ENCODE measurements at places on chromosomes 6 and 20. TPM values are rescaled to one million over a fixed set of nuclear protein-coding genes. Genes with fewer than 3 reads are reported as not detected.

- H3K27me3 ChIP-seq, result no peaks in the 10 kb centered on the region
- no peak overlapping the region for H3K4me3 ChIP-seq
- no peak overlapping the region for H3K27ac ChIP-seq
- no peaks in the 10 kb centered on the region for H3K4me1 ChIP-seq
- H3K36me3 ChIP-seq, result peaks cover 25% of the 10 kb centered on the region
- DNase-seq, result no peak
Measured at GRCh38 chr6:147384029-147384428, 124.5 kb upstream of the SAMD5 start.

GRCh38 chr20:50133474-50134217 is 19.9 kb downstream of the PEDS1 start:
- H3K36me3 ChIP-seq, result peaks cover 36% of the 10 kb centered on the region
- no peak overlapping the region for H3K27ac ChIP-seq
- H3K27me3 ChIP-seq, result no peaks in the 10 kb centered on the region
- no peak for DNase-seq

Gene UNC5CL
- 1.1 TPM for total RNA-seq

DNA sequence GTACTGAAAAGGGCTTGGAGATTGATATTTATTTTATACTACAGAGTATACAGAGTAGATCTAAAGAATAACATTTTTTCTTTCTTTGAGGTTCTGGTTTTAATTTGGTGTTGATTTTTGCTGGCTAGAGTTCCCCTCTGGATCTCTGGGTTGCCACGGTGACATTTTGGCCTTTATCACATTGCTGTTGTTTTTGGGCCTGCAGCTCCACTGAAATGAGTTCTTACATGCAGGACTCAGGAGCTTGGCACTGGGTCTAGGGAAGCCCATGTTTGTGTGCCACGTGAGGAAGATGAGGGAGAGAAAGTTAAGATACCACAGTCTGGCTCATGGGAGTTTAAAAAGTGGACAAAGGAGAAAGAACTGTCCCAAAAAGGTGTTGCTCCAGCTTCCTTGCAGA is 7.4 kb upstream of the TFAP2C start:
- DNase-seq, result no peak
- no peaks in the 10 kb centered on the region for H3K36me3 ChIP-seq
- peaks cover 19% of the 10 kb centered on the region for H3K27me3 ChIP-seq
- no peak overlapping the region for H3K27ac ChIP-seq

DNA sequence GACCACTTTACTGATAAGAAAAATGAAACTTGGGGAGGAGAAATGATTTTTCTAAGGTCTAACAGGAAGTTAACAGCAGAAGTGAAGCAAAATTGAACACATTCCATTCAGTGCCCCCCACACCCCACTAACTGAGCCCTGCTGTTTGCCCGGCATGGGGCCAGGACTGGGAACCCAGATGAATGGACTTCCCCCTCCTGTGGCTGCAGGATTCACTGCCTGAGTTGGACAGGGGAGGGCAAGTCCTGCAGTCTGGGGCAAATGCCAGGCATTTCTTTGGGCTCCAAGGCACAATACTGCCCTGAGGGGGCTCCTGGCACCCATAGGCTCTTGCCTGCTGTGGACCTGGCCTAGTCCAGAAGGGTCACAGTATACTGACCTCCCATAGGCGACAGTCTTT is 28.3 kb downstream of the FYN start:
- H3K27me3 ChIP-seq, result no peaks in the 10 kb centered on the region
- H3K4me1 ChIP-seq, result peaks cover 11% of the 10 kb centered on the region
- peak; percentile 32 for DNase-seq
- H3K36me3 ChIP-seq, result peaks cover 43% of the 10 kb centered on the region
- no peak overlapping the region for H3K27ac ChIP-seq

GRCh38 chr6:107124934-107125348 is 9.6 kb upstream of the BEND3 start:
- no peaks in the 10 kb centered on the region for H3K36me3 ChIP-seq
- H3K27ac ChIP-seq, result no peak overlapping the region
- no peak overlapping the region for H3K4me3 ChIP-seq

DNA sequence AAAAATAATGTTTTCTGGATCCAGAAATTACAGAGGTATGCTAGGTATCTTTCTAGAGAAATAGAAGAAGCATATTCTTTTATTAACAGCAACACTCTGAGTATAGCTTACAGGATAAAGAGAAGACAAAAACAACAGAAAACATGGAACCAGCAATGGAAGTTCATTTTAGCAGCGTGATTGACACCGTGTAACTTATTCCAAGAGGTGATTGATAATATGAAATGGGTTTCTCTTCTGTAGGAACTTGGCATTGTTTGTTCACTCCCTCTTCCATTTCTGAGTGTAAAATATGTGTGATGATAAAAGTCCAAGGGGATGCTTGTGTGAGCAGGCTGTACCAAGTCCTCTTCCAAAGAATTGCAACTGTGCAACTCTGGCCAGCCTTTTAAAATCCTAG is 303.0 kb downstream of the COL12A1 start:
- no peaks in the 10 kb centered on the region for H3K27me3 ChIP-seq
- no peaks in the 10 kb centered on the region for H3K4me1 ChIP-seq
- no peak for DNase-seq
- no peaks in the 10 kb centered on the region for H3K36me3 ChIP-seq

DNA sequence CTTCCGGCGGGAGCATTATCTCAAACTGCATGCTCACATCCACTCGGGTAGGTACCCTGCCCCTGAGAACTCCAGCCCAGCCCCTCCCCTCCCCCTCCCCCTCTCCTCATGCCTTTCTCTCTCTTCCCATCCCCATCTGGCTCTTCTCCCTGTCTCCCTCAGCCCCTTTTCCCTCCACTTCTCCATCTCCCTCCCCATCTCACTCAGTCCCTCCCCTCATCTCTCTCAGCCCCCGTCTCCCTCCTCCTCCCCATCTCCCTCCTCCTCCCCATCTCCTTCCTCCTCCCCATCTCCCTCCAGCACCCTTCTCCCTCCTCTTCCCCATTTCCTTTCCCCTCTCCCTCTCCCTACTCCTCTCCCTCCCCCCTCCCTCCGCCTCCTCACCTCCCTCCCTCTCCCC is 27.3 kb upstream of the CHMP4B start:
- no peak for DNase-seq
- peaks cover 32% of the 10 kb centered on the region for H3K4me1 ChIP-seq
- no peaks in the 10 kb centered on the region for H3K27me3 ChIP-seq
- peaks cover 5% of the 10 kb centered on the region for H3K36me3 ChIP-seq
- H3K4me3 ChIP-seq, result no peak overlapping the region

Gene GPR6
- not detected for total RNA-seq

DNA sequence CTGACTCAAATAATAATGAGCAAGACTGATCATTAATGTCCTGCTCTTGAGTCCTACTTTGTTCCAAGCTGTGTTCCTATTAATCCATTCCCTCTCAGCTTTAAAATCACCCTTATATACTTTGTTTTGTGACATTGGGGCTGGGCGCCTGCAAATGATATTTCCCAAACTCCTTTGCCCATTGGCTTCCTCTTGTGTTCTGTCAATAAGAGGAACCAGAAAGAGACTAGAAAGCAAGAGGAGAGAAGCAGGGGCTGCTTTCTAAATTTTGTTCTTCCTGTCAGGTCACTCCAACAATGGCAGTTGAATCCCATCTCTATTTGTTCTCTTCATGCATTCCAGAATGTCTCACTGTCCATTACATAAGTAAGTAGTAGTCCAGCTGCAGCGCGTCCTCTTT is 21.6 kb upstream of the TRIM27 start:
- H3K27me3 ChIP-seq, result no peaks in the 10 kb centered on the region
- H3K4me3 ChIP-seq, result no peak overlapping the region
- H3K27ac ChIP-seq, result no peak overlapping the region
- DNase-seq, result no peak
- no peaks in the 10 kb centered on the region for H3K36me3 ChIP-seq

- no peak for DNase-seq
- peaks cover 41% of the 10 kb centered on the region for H3K36me3 ChIP-seq
- H3K27ac ChIP-seq, result no peak overlapping the region
Measured at GRCh38 chr6:144728804-144729203, 443.7 kb downstream of the UTRN start.

Gene BNIP5
- total RNA-seq, result not detected

Gene OSTM1
- 25.5 TPM for total RNA-seq

Gene HUS1B
- total RNA-seq, result 1.8 TPM

DNA sequence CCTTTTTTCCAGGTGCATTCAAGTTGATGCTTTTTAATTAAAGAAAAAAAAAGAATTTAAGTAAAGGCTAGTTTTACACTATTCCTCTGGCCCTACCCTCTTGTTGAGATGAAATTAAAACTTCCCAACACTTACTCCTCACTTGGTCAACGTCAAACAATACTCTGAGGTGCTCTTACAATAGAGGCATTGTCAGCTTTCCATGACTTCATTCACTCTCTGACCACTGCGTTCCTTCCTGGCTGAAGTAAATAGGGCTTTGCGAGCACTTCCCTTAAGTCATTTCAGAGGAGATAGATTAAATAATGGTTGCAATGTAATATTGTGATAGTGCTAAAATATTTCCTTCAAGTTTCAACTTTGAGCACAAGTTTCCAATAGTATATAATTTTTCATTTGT is 229.8 kb upstream of the CEP162 start:
- no peak for DNase-seq
- H3K27me3 ChIP-seq, result no peaks in the 10 kb centered on the region
- H3K27ac ChIP-seq, result no peak overlapping the region

DNA sequence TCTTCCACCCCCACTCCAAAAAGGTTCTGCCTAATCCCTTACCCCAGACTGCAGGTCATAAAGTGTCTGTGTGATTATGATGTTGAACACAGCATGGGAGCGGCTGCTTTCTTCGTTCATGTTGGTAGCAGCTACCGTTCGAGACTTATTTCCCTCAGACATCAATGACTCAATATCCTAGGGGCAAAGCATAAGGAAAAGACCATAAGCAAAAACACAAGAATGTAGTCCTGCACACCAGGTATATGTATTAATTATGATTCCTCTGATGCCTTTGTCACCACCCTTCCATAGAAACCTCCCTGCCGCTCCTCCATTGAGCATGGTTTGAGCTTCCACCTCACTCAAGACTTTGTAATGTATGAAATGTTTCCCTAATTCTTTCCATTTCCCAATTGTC is 137.2 kb downstream of the KIF13A start:
- no peak overlapping the region for H3K27ac ChIP-seq
- no peaks in the 10 kb centered on the region for H3K4me1 ChIP-seq
- no peak overlapping the region for H3K4me3 ChIP-seq
- no peak for DNase-seq
- peaks cover 15% of the 10 kb centered on the region for H3K27me3 ChIP-seq
- H3K36me3 ChIP-seq, result no peaks in the 10 kb centered on the region

- H3K4me3 ChIP-seq, result no peak overlapping the region
- H3K4me1 ChIP-seq, result peaks cover 7% of the 10 kb centered on the region
- H3K27ac ChIP-seq, result no peak overlapping the region
- H3K27me3 ChIP-seq, result peaks cover 23% of the 10 kb centered on the region
- no peak for DNase-seq
Measured at GRCh38 chr6:166173281-166173951, 5.8 kb upstream of the TBXT start.

Gene HMGCLL1
- total RNA-seq, result not detected

Gene B3GALT4
- total RNA-seq, result 12.2 TPM

DNA sequence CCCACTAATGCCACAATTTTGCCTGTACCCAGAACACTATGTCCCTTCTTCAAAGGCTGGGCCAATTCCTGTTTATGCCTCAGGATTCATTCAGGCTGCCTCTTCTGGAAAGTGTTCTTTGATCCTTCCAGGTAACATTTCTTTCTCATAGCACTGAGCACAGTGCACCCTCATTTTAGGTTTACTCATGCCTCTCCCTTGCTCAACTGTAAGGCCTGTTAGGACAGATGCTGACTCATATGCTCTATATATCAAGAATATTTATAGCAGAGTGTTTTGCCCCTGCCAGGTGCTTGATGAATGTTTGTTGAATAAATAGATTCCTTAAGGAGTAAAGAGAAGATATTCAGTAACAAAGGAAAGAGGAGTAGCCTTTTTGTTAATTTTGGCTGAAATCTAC is 263.9 kb downstream of the PHF3 start:
- H3K27me3 ChIP-seq, result no peaks in the 10 kb centered on the region
- H3K4me3 ChIP-seq, result no peak overlapping the region
- H3K27ac ChIP-seq, result no peak overlapping the region
- peaks cover 4% of the 10 kb centered on the region for H3K4me1 ChIP-seq
- DNase-seq, result no peak
- no peaks in the 10 kb centered on the region for H3K36me3 ChIP-seq

DNA sequence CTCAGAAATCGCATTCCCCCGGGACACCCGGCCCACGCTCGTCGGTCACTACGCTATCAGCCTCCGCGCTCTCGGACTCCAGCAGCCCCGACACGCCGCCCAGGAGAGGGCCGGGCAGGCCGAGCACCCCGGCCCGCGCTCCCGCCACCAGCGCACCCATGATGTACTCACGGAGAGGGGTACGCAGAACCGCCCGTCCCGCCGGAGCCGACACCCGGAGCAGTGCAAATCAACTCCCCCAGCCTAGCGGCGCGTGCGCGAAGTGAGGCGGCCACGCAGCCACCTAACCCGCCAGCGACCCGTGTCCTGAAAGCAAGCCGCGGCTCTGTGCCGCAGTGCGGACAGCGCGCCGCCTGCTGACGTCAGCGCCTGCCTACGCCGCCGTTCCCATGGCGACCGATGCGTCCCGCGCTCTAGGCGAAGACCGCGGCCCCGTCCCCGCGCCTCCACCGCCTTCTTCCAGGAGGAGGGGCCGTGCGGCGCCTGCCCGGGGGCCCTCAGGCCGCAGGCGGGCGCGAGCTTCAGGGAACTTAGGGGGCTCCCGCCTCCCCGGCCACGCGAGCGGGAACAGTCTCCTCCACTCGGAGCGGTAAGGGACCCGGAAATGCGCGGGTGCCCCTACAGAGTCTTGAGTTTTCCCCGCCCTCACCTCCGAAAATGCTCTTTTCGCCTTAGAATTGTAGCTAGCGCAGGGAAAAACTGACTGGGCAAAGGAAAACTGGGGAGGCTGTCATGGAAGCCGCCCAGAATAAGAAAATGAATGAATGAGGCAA is at the start of gene AHI1:
AHI1 (minus strand) TSS at position 329 of the 773 bp plus-strand sequence. CDS start 5,503 bp downstream, outside the sequence.
- H3K4me3 ChIP-seq, result no peak within 1 kb of the TSS
- DNase-seq, result peak; percentile 88
- no peak within 1 kb of the TSS for H3K27ac ChIP-seq
- peaks cover 13% of the 10 kb centered on the region for H3K36me3 ChIP-seq
- H3K4me1 ChIP-seq, result peaks cover 12% of the 10 kb centered on the region

DNA sequence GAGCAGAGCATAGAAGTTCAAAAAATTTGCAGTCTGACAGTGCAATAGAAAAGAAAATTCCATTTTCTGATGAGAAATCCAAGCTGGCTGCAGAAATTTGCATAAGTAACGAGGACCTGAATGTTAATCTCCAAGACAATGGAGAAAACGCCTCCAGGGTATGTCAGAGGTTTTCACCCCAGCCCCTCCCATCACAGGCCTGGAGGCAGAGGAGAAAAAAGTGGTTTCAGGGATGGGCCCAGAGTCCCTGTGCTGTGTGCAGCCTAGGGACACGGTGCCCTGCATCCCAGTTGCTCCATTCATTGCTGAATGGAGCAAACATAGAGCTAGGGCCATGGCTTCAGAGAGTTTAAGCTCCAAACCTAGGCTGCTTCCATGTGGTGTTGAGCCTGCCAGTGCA is 327.9 kb upstream of the KHDRBS2 start:
- no peak overlapping the region for H3K27ac ChIP-seq
- no peak overlapping the region for H3K4me3 ChIP-seq
- DNase-seq, result no peak
- H3K4me1 ChIP-seq, result no peaks in the 10 kb centered on the region
- H3K27me3 ChIP-seq, result no peaks in the 10 kb centered on the region
